Activated T-helper 1 cell treated with Interleukin-2 at 50 U/mL for 16 hours (primary cell): ENCODE measurements at places on chromosomes 6 and 20.

DNA sequence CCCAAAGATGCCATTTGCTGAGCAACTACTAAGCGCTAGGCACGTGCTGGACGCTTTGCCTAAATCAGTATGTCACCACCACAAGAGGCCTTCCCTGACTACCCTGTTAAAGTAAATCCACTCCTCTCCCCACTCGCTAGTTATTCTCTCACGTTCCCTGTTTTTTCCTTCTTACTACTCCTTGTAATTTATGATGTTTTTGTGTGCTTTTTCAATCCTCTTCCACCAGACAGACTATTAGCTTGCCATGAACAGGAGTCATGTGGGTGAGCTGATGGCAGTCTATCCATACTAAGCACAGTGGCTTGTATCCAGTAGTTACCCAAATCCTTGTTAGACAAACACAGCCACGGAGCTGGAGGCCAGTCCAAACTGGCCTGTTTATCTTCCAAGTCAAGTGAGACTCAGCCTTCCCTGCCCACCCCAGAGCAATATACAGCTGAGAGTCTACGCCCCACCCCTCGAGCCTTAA, 41.2 kb downstream of the C6orf132 start:
- no peak for DNase-seq

DNA sequence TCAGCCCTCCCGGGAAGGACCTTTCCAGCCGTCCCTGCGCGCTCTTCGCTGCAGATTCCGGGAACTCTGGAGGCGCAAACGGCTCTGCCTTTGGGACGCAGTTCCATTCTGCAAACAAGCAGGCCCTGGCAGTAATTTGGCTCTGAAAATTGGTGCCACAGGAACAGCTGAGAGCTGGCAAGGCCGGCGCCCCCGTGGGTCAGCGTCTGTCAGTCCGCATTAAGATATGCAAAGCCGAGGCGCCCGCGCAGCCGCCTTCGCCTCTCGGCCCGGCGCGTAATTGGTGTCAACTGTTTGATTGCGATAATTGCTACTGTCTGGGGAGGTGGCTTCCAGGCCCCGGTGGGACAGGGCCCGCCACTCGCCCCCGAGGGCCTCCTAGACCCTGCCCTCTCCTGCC, 73.6 kb downstream of the NCR2 start:
- no peak for DNase-seq

- DNase-seq = no peak
These were observed 43.1 kb upstream of the HLA-A start for GRCh38 chr6:29899281-29899680.

DNA sequence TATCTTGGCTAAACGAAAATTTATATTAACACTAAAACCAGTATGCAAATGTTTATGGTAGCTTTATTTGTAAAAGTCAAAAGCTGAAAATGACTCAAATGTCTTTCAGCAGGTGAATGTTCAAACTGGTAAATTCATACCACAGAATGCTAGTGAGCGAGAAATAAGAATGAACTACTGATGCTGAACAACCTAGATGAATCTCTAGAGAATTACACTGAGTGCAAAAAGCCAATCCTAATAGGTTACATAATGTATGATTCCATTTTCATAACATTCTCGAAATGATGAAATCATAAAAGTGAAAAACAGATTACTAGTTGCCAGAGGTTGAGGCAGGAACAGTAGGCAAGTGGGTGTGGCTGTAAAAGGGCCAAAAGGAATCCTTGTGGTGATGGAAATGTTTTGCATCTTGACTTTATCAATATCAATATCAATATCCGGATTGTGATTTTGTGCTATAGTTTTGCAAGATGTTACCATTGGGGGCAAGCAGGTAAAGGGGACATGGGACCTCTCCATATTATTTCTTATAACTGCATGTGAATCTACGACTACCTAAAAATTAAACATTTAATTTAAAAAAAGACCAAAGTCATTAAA, 26.1 kb downstream of the ZNF311 start:
- DNase-seq = no peak

- no peak for DNase-seq
These were observed 37.5 kb upstream of the IER3 start for GRCh38 chr6:30781743-30782424.

- DNase-seq = peak; percentile 64
These were observed 108.4 kb downstream of the RTN4IP1 start for GRCh38 chr6:106520711-106521401.

- no peak for DNase-seq
These were observed 35.3 kb downstream of the DLL1 start for GRCh38 chr6:170255426-170256125.

GRCh38 chr20:24236201-24236600, 233.2 kb upstream of the SYNDIG1 start:
- no peak for DNase-seq

DNA sequence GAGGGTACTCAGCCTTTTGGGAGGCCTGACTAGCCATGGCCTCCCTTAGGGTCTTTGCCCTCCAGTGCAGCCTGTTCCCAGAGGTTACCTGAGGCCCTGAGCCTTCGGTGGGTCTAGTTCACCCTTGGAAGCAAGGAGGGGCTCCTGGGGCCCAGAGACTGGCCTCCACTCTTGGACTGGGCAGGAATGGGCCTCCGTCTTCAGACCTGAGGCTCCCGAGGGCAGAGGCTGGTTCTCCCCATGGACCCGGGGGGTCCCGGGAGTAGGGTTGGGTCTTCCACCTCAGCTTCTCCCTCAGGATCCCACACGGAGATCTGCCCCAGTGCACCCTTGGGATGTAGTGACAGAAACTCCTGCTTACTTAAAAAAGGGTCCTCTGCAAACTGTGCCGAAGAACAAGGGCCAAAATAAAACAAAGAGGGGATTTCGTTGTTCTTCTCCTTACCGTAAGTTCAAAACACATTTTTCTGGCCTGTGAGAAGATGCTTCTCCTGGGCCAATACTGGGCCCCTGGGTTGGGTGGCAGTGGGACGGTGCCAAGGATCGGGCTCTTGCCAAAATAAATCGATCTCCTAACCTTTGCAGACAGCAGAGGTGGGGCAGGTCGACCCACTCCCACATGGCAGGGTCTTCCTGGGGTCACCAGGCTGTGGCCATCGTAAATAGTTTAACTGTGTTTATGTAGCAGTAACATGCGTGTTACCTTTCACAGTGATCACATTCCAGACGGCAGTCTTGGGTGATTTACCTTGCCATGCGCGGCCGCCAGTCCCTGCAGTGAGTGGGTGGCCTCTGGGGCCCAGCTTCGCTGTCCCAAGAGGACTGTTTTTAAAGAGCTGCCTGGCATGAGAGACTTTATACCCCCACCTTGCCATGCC, 151.8 kb downstream of the VEGFA start:
- DNase-seq = no peak
